ENCODE measurements at places on chromosomes 2 and 18.
A peak's percentile ranks its signal among the peaks of the same experiment; 100 is the strongest.

DNA sequence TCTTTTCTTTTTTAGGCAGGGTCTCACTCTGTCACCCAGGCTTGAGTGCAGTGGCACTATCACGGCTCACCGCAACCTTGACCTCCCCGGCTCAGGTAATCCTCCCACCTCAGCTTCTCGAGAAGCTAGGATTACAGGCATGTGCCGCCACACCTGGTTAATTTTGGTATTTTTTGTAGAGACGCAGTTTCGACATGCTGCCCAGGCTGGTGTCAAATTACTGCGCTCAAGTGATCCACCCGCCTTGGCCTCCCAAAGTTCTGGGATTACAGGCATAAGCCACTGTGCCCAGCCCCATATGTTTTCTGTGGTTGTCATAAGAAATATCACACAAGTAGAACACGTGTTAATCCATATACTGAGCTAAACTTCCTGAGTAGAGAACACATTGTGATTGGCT, 14.6 kb downstream of the ENOSF1 start:
- peak; percentile 53 for DNase-seq

GRCh38 chr18:21745231-21745630, 4.6 kb downstream of the MIB1 start:
- DNase-seq, result no peak

GRCh38 chr2:203648273-203648672, 58.2 kb upstream of the CD28 start:
- DNase-seq, result no peak

DNA sequence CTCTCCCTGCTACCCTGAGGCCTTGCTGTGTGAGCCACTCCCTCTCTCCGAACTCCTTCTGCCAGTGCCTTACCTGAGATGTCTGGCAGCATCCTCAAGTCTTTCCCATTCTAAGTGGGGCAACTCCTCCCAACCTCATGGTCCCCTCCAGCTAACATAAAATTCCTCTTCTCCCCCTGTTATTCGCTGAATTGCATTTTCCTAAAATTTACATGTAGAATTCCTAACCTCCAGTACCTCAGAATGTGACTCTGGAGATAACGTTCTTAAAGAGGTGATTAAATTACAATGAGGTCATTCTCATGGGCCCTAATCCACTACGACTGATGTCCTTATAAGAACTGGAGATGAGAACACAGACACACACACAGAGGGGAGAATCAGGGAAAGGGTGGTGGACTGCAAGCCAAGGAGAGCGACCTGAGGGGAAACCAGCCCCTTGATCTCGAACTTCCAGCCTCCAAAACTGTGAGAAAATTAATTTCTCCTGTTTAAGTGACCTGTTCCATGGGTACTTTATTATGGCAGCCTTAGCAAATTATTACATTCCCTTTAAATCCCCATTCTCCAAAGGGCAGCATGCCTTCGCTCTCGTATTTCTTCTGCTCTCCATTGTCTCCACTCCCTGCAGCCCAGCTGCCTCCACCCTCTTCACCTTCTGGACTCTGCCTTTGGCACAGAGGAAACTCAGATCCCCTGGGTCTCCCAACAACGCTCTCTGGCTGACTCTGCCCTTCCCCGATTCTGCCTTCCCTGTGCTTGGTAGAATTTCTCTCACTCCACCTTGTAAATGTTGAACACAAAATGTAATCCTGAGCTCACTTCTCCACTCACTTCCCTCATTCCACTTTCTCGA, 70.5 kb downstream of the TGIF1 start:
- no peak for DNase-seq

GRCh38 chr2:8997108-8997507, 6.4 kb downstream of the MBOAT2 start:
- no peak for DNase-seq

- no peak for DNase-seq
These were observed 6.3 kb upstream of the SFT2D3 start for GRCh38 chr2:127694986-127695385.

GRCh38 chr18:79529991-79530390, 134.3 kb downstream of the NFATC1 start:
- DNase-seq, result no peak

DNA sequence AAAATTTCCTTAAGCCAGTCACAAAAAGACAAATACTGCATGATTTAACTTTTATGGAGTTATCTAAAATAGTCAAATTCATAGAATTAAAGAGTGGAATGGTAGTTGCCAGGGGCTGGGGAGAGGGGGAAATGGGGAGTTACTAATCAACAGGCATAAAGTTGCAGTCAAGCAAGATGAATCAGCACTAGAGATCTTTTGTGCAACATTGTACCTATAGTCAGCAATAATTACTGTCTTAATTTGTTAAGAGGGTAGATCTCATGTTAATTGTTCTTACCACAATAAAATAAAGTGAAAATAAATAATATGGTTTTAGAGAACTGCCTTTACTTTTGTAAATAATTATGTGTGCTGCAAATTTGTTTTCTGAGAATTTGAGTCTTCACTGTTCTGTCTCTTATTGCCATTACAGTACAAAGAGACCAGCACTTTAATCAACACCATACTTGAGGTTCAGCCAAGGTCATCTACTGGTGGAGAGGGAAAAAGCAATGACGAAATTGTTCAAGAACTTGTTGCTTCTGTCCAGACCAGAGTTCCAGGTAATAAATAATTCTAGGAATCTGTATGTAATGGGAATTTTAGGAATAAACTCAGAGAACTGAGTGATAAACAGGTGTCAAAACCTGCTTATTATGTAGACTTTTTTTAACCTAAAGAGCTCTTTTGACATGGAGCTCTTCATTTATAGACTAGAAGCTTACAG, 75.5 kb downstream of the TRABD2A start:
- no peak for DNase-seq
